ENCODE measurements at places on chromosomes 5 and 9.

- DNase-seq: no peak
Measured at GRCh38 chr9:116336133-116336862, 182.7 kb downstream of the PAPPA start.

- no peak for DNase-seq
Measured at GRCh38 chr5:180652771-180653170, 3.4 kb upstream of the FLT4 start.

- no peak for DNase-seq
Measured at GRCh38 chr5:74322944-74323343, 317.6 kb downstream of the ENC1 start.

DNA sequence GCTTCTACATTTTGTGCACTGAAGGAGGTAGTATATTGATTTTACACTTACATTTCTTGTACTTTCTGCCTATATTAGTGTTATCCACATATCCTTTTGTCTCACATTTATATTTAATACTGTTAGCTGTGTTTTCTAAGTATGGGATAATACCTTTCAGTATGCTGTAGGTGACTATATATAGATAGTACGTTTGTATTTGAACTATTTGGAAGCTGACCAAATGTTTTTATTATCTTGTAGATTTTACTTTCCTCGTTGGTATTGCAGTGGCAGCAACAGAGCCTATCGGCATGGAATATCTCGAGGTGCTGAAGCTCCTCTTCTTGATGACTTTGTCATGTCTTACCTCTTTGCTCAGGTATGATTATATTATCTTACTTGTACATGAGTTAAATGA lies 59.1 kb downstream of the JAK2 start:
- DNase-seq: no peak

DNA sequence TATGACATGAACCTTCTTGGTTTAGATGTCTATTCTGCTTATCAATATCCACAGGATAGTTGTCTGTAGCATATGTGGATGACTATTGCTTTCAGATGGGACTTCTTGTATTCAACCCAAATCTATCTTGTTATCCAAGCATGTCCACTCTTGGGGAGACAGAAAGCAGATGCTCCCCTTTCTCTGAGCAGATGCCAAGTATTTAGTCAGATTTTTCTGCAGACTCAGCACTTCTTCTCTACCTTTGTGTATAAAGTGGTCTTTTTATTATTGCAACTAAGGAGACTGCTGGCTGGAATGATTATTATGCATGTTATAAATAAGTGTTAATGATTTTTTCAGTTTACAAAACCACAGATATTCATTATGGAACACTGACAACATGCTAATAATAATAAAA lies 45.1 kb upstream of the ASTN2 start:
- DNase-seq: no peak

DNA sequence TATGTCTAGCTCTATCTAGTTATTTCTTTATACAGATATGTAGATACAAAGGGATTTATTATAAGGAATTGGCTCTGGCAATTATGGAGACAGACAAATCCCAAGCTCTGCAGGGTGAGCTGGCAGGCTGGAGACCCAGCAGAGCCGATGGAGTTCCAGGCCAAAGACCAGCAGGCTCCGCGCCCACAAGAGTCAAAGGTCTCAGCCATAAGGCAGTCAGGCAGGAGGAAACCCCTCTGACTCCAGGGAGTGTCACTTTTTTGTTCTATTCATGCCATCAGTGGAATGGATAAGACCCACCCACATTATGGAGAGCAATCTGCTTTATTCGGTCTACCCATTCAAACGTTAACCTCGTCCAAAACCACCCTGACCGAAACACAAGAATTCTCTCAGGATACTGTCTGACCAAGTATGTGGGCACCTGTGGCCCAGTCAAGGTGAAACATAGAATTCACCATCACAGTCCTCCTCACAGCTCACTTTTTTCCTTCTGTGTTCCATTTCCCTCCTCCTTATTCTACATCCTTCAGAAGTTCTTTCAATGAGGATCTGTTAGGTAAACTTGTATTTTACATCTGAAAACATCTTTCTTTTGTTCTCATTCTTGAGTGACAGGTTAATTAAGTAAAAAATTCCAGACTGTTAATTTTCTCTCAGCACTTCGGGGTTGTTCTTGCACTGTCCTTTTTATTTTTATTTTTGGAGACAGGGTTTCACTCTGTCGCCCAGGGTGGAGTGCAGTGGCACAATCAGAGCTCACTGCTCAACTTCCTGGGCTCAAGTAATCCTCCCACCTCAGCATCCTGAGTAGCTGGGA lies 21.2 kb downstream of the RNF130 start:
- DNase-seq: no peak

- peak; percentile 5 for DNase-seq
Measured at GRCh38 chr9:117034866-117035265, 347.8 kb downstream of the TRIM32 start.

GRCh38 chr9:73074176-73074708 lies 77.4 kb upstream of the ANXA1 start:
- peak; percentile 6 for DNase-seq

GRCh38 chr5:7529880-7530279 lies 133.9 kb downstream of the ADCY2 start:
- DNase-seq: no peak

- DNase-seq: peak; percentile 33
Measured at GRCh38 chr9:36450110-36450732, 50.2 kb upstream of the RNF38 start.

- DNase-seq: no peak
Measured at GRCh38 chr5:54205453-54205852, 104.9 kb downstream of the ARL15 start.

- DNase-seq: no peak
Measured at GRCh38 chr5:177249761-177250537, 53.6 kb downstream of the RAB24 start.

GRCh38 chr9:89843591-89843990 lies 238.8 kb downstream of the GADD45G start:
- DNase-seq: no peak

DNA sequence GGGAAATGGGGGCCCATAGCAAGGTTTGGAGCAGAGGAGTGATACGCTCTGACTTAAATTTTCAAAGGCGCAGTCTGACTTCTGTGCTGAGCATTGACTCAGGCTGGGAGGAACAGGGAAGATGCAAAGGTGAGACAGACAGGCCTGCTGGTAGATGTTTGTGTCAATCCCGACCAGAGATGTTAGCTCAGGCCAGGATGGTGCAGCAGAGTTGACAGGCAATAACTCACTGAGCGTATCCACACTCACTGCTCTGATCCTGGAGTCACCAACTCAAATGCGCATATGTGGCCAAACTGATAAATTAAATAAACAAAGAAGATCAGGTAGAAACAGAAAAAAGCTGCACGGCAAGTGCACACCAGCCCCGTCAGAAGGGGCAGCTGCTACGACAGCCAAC lies 95.3 kb downstream of the SPOCK1 start:
- no peak for DNase-seq

- no peak for DNase-seq
Measured at GRCh38 chr9:133379153-133380086, 3.3 kb downstream of the STKLD1 start.

- DNase-seq: no peak
Measured at GRCh38 chr9:89718651-89719050, 113.8 kb downstream of the GADD45G start.

GRCh38 chr9:133340916-133341315 lies 4.9 kb upstream of the SURF6 start:
- no peak for DNase-seq

- DNase-seq: no peak
Measured at GRCh38 chr5:180472269-180472668, 21.9 kb upstream of the CNOT6 start.

DNA sequence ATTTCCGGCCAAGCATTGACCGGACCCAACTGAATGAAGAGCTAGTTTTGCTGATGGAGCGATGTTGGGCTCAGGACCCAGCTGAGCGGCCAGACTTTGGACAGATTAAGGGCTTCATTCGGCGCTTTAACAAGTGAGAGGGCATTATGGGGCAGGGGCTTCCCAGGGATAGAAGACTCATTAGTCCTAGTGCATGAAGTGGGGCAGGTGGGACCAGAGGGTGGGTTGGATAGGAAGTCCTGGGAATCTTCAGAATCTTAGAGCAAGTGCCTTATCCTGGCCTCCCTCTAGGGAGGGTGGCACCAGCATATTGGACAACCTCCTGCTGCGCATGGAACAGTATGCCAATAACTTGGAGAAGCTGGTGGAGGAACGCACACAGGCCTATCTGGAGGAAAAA lies 6.0 kb downstream of the SPAG8 start:
- no peak for DNase-seq

DNA sequence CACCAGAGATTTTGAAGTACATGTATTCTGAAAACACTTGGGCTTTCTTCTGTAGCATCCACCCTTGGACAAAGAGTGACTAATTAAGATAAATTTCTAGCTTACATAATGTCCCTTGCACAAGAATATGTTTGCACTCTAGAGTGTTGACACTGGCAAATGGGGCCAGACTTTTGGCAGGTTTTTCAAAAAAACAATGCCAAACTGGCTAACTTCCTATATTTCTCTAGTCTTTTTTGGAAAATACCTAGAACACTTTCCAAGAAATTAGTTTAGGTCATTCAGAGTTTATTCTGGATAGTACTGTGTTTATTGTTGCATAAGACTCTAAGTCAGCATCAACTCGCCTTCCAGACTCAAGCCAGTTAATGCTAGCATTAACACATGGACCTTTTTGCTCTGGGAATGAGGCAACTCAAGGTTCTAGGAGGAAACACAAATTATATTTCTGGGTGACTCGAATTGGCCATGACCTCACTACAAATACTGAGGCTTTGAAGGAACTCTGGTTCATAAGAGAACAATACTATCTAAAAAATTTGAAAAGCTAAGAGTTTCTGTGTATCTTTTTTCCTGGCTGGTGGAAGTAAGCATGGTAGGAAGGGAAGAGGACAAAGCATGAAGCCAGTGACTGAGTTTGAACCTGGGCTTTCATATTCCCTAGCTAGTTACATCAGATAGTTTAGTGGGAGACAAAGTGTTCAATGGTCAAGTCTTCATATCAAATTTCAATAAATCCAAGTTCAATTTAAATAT lies 101.6 kb downstream of the NREP start:
- no peak for DNase-seq

- peak; percentile 40 for DNase-seq
Measured at GRCh38 chr5:32712481-32713360, 1.6 kb downstream of the NPR3 start.

DNA sequence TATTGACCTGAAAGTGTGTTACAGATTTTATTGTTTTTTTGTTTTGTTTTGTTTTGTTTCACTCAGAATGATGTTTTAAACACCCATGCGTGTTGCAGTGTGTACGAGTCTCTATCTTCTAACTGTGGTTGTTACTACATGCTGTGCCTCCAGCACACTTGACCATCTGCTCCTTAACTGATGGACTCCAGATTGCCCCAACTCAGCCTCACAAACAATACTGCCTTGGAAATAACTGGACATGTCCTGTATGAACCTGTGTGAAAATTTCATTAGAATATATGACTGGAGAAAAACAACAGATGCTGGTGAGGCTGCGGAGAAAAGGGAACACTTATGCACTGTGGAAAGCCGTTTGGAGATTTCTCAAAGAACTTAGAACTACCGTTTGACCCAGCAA lies 68.7 kb upstream of the HAND1 start:
- DNase-seq: no peak

GRCh38 chr5:7377761-7378160 lies 18.2 kb upstream of the ADCY2 start:
- DNase-seq: no peak

DNA sequence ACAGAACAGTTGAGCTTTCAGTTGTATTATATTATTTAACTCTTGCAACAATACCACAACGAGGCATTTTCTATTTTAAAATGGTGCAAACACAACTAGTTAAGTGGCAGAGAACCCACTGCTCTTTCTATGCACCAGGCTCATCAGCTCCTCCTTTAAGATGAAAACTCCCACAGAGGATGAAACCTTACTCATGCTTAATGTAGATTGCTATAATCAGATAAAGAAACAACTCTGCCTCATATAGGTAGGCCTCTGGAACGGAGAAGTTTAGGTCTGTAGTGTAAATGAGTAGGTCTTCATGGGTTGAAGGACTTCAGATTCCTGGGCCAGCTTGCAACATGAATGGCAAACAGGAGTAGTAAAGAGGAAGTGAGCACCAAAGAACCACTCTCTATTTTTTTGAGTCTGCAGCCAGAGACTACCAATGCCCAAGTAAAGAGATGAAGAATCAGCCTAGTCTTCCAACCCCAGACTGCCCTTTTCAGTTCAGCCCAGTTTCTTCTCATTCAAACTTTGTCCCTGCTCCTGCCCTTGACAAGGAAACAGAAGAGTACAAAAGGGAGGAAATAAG lies 33.9 kb downstream of the HACD4 start:
- no peak for DNase-seq

DNA sequence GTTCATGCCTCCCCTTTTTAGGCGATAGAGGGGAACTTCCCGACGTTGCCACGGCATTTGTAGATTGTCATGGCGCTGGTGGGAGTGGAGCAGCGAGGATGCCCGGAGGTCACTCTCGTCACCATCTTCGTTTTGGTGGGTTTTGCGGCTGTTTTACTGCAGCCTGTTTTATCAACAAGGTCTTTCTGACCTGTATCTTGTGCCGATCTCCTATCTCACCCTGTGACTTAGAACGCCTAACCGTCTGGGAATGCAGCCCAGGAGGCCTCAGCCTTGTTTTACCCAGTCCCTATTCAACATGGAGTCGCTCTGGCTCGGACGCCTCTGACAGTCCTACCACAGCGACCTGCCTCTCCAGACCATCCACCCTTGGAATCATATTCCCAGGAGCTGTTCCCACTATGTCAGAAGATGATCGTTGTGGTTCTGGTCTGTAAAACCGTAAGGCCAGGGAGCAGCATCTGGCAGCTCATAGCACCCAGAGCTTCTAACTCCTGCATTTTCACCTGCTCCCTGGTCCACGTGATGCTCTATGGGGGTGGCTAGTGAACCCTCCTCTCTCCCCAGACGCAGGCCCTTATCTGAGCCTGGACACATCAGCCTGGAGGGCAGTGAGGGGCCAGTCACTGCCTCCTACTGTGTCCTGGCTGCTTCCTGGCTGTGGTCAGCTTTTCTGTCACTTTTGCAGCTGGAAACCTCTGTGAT lies 35.1 kb upstream of the CLK4 start:
- no peak for DNase-seq

GRCh38 chr5:170623576-170624181 lies 119.9 kb downstream of the KCNIP1 start:
- peak; percentile 30 for DNase-seq

- no peak for DNase-seq
Measured at GRCh38 chr5:172594431-172594830, 46.6 kb upstream of the NEURL1B start.

DNA sequence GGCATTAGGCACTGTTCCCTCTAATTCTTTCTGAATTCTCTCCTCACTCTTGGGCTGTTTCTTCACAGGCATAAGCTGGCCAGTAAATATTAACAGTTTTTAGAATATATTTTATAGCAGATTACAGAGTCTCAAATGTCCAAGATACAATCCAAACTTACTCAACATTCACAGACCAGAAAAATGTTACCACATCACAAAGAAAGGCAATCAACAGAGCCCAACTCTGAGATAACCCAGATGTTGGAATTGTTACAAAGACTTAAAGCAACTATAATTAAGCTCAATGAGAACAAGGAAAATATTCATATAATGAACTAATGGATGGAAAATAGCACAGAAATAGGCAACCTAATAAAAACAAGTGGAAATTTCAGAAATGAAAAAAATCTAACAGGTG lies 401.1 kb upstream of the RGMB start:
- DNase-seq: no peak

GRCh38 chr5:125083981-125084380 lies 337.5 kb upstream of the ZNF608 start:
- DNase-seq: peak; percentile 68

- DNase-seq: no peak
Measured at GRCh38 chr5:27845248-27845647, 806.9 kb upstream of the CDH9 start.

GRCh38 chr5:136018814-136019783 lies 9.7 kb upstream of the TGFBI start:
- peak; percentile 80 for DNase-seq

GRCh38 chr5:169052207-169052606 lies 248.7 kb downstream of the SLIT3 start:
- DNase-seq: no peak
